A549 treated with GW870086 at 1 μM for 4 hours (cell line): ENCODE measurements at places on chromosomes 7 and 10. TPM values are rescaled to one million over a fixed set of nuclear protein-coding genes. Genes with fewer than 3 reads are reported as not detected.

OR2A1 gene
- total RNA-seq, result not detected in 5 replicates

INSIG1 gene
- total RNA-seq, result 14.1 to 17.5 TPM (median 17.3 TPM) in 5 replicates

HABP2 gene
- total RNA-seq, result 0.07 to 0.17 TPM (median 0.14 TPM) in 5 replicates

AGBL3 gene
- 0.55 to 1.5 TPM (median 0.60 TPM) in 5 replicates for total RNA-seq
